HT1080 (cell line): ENCODE measurements at places on chromosomes 1 and 21. TPM values are rescaled to one million over a fixed set of nuclear protein-coding genes. Genes with fewer than 3 reads are reported as not detected.

- DNase-seq = no peak
Measured at GRCh38 chr1:44220001-44220751, 6.9 kb downstream of the DMAP1 start.

The RUNX1 gene
- 18.0 and 31.3 TPM in 2 replicates for total RNA-seq

The HAO2 gene
- not detected in 2 replicates for total RNA-seq

- peak; percentile 69 for DNase-seq
Measured at GRCh38 chr1:163090321-163090945, 21.3 kb downstream of the RGS4 start.

The PROK1 gene
- total RNA-seq = not detected in 2 replicates
